ENCODE measurements at places on chromosomes 13 and 19. TPM values are rescaled to one million over a fixed set of nuclear protein-coding genes. Genes with fewer than 3 reads are reported as not detected.

The ATP8A2 gene
- 0.13 TPM for total RNA-seq

The KIR2DL4 gene
- total RNA-seq = 0.39 TPM

The TARM1 gene
- total RNA-seq = not detected

The ZNF579 gene
- 14.0 TPM for total RNA-seq

The NCAN gene
- total RNA-seq = not detected

Measured in ureter (tissue), 1 donor.